ENCODE measurements at places on chromosomes 6 and 20.

- DNase-seq = no peak
Measured at GRCh38 chr20:38873050-38873581, 53.1 kb upstream of the FAM83D start.

DNA sequence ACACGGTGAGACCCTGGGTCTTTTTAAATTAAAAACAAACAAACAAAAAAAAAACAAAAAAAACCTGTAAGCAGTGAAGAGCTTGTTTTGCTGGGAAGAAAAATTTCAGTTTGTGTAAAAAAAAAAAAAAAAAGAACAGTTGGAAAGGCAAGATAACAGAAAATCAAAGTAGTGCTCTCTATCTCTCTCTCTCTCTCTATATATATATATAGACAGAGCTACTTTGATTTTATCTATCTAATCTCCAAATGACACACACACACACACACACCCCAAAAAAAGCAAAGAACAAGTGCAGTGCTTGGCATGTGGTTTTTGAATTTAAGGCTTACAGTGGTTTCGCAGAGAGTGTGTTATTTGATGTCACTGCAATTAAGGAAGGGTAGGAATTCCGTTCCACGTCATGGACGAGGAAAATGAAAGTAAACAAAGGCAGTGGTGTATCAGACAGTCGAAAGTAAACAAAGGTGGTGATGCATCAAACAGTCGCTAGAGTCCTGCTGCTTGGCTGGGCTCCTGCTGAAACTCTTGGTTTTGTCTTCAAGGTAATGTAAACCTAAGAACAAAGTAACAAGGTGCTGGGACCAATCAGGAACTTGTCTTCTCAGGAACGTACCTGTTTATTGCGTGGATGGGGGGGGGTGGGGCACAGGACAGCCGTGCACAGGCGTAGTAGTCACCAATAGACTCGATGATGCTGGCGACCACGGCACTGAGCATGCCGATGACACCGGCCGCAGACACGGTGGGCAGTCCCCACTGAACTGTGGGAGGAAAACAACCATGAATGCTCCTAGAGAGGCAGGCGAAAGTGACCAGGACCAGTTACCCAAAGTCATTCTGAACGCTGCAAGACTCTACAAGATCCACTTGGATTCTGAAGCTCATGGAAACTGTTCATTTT is 131.8 kb downstream of the SLC23A2 start:
- no peak for DNase-seq

GRCh38 chr20:21156266-21156665 is 30.4 kb downstream of the KIZ start:
- no peak for DNase-seq

GRCh38 chr6:166330612-166331011 is 11.7 kb downstream of the SFT2D1 start:
- no peak for DNase-seq

DNA sequence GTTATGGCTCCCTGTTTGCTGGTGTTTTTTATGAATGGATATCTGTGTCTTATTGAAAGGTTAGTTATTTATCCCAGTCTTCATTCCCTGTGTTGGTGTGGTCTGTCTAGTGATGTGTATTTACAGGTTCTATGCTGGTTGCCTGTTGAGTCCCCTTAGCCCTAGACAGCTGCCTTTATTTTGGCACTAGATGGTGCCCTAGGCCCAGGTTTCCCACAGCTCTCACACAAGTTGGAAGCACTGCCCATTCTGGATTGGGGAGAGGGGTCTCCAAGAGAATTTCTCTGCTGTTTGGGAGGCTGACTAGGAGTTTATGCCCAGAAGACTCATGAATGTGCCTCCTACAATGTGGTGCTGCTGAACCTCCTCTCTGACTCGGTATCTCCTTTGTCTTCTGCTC is 12.4 kb downstream of the GRM1 start:
- DNase-seq = no peak

DNA sequence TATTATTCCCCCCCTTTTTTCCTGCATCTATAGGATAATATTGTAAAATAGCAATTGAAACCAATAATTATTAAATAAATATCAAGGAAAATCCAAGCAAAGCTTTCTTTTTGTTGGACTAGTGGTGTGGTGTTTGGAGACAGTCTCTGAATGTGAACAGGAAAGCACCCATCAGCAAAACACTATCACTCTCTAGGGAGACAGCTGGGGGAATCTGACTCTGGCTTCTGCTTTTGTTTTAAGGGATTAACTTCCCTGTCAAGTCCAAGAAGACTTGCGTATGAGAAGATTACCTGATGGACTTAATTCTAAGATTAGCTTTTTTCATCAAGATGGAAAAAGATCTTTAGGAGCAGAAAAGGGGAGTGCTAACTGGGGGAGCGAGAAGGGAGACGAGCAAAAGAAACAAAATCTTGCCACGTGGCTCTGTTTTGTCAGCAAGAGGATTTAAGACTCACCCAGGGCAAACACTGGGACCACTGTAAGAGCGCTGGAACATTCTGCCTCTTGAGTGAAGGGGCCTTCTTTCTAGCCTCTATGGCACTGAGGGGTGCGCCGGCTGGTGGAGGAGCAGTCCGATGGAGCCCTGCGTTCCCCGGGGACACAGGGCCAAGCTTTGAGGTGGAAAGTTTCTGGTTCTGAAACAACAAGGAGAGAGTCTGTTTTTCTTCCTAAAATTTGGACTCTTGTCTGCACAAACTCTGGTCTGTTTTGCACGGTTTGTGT is 570 bp downstream of the TULP4 start:
- DNase-seq = no peak

- no peak for DNase-seq
Measured at GRCh38 chr6:165662749-165663376, at the start of gene PDE10A. Gene PDE10A (minus strand): TSS chr6:165663241. CDS start chr6:165662811, 430 bp downstream.

DNA sequence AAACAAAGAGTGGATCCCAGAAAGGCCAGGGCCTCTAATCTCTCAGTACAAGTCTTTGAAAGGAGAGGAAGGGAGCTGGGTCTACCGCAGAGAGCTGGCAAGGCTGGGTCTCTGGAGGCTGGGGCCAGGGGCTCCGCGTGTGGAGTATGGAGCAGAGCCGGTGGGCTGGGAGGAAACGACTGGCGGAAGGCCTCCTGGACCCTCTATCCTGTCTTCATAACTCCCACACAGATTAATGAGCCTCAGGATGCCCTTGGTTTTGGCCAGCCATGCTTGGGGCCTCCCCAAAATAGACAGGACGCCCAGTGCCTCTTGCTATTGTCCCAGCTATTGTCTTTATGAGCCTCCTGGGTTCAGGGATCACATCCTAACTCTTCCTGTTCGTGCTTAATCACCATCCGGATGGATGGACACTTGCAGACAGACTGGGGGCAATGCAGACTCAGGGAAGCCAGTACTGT is 306.4 kb downstream of the DHX35 start:
- no peak for DNase-seq

DNA sequence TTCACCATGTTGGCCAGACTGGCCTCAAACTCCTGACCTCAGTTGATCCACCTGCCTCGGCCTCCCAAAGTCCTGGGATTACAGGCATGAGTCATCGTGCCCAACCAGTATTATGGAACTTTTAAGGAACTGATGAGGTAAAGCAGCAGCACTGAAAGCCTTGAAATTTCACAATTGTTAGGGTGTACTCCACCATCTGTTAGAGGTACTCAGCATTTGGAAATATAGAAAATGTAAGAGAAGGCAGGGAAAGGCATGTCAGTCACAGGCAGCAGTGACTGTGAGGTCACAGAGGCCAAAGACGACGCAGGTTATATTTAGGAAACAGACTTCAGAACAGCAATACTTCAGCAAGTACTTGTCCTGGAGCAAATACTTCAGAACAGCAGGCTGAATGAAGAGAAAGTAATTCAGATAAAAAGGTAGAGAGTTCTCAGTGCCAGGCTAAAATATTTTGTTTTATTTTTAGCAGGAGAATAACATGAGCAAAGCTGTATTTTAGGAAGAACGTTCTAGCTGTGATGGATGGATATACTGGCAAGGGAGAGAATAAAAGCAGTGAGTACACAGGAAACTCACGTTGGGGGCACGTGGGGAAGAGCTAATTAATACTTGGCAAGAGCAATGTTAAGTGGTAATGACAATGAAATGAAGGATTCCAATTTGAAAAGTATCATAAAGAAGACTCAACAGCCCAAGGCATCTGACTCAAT is 67.2 kb downstream of the DTNBP1 start:
- peak; percentile 28 for DNase-seq

DNA sequence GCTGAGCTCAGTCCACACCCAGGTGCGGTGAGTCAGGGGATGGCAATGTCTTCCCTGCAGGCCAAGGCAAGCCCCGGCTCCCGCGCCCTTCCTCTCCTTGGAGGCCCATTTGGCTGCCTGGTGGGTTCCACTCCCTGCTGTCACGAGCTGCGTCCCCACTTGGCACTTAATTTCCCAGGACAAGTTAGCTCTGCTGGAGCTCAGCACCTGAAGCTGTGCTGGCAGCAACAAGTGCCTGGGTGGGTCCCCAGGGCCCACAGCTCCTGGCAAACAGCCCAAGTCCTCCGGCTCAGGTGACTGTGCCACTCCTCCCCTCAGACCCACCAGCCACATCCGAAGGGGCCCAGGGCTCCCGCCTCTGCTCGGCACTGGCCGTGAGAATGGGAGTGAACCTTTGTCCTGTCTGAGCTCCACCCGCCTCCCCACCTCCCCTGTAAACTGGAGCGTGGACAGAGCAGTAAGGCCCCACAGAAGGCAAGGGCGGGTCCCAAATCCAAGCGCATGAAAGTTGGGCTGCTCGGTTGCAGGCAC is 16.9 kb downstream of the LAMA5 start:
- no peak for DNase-seq

GRCh38 chr6:105560611-105561066 is 157.8 kb upstream of the PREP start:
- DNase-seq = no peak

DNA sequence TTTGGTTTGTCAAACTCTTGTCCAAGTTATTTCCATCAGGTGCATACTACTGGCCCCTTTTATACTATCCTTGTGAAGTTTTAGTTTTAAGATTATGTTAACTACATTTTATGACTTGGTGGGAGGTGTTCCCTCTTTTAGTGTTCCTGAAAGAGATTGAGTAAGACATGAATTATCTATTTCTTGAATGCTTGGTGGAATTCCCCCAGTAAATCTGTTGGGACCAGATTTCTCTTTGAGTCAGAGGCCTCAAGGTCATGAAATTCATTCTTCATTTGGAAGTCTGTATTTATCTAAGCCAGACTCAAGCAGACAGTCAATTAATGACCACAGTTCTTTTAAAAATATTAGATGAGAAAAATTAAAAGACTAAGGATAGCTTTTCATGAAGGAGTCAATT is 81.3 kb downstream of the MOXD1 start:
- no peak for DNase-seq

GRCh38 chr6:50030777-50031562 is 9.2 kb upstream of the DEFB110 start:
- DNase-seq = no peak

DNA sequence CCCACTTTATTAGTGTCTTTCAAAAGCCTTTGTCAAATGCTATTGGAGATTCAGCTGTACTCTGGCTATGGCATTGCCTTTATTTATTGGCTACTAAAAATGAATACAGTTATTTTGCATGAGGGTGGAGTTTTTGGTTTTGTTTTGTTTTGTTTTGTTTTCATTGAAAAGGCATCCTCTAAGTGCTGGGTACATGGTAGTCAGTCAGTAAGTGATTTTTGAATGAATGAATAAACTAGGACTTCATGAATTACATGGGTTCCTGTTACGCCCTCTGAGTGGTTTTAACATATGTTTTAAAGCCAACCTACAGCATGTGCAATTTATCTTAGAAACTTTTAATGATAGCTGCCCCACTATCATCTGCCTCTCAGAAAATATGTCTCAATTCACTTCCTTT is 38.9 kb upstream of the ENPP1 start:
- no peak for DNase-seq

DNA sequence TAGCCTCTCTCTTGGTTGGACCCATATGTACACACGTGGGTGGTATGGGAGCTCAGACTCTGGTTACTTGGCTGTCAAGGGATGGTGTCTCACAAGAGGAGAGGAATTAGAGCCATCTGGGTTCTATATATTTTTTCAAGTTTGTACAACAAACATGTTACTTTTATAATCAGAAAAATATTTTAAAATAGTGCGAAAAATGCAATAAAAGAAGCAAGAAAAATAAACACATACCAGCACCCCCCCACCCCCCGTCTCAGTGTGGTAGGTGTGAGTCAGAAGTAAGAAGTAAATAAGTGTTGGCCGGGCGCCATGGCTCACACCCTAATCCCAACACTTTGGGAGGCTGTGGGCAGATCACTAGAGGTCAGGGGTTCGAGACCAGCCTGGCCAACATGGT is 2.1 kb upstream of the TIAM2 start:
- no peak for DNase-seq

- DNase-seq = no peak
Measured at GRCh38 chr20:47656318-47656717, 129.0 kb downstream of the SULF2 start.

DNA sequence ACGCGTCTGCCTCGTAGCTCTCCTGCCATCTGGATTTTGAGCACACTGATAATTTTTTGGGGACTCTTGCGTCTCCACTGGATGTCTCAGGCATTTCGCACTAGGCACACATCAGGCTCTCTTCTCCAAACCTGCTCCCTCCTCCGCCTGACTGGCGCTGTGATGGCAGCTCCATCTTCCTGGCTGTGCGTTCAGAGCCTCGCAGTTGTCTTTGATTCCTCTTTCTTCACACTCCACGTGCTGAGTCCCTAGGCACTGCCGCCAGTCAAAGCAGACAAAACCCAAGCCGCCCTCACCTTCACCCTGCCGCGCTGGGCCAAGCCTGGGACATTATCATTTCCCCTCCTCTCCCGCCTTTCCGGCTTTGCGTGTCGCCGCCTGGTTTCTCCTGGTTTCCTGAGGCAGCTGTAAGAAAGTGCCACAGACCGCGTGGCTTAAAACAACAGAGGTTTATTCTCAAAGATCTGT is 778 bp downstream of the PSMG4 start:
- DNase-seq = peak; percentile 9

- DNase-seq = no peak
Measured at GRCh38 chr6:10894958-10895357, 8.1 kb downstream of the SYCP2L start.

- no peak for DNase-seq
Measured at GRCh38 chr6:167776906-167777627, 49.6 kb upstream of the AFDN start.

DNA sequence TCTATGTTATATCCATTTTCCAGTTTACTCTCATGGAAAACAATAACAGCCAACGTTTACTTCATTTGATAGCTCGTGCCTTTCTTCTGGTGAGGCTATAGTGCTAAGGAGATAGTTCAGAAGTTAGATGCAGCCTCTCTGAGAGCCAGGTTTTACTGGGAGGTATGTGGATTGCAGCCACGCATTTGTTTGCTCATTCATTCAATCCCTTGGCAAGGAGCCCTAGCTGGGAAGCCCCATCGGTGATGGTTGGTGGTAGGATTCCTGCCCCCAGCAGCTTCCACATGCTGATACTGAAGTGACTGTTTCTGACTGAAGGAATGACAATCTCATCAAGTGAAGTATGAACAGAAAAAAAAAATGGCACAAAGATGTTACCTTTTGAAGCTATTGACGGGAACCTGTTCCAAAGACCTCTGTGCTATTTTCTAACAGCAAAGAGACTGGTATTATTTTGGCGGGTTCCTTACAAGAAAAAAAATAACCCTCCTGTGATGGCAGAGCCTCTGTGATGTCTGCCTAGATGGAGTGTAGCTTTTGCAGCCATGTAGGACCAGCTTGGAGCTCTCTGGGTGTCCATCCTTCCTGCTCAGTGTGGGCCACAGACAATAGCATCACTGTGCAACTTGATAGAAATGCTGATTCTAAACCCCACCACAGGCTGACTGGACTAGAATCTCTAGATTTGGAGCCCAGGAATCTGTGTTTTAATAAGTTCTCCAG is 30.6 kb downstream of the SNAP25 start:
- no peak for DNase-seq

Measured in DMS 273 treated with DMSO at 0.1 percent for 48 hours (cell line).